ENCODE measurements at places on chromosomes 4 and X.

GRCh38 chrX:134735015-134735414, 76.7 kb upstream of the PLAC1 start:
- DNase-seq = no peak

GRCh38 chr4:145670422-145670821, 9.5 kb upstream of the C4orf51 start:
- DNase-seq = no peak

DNA sequence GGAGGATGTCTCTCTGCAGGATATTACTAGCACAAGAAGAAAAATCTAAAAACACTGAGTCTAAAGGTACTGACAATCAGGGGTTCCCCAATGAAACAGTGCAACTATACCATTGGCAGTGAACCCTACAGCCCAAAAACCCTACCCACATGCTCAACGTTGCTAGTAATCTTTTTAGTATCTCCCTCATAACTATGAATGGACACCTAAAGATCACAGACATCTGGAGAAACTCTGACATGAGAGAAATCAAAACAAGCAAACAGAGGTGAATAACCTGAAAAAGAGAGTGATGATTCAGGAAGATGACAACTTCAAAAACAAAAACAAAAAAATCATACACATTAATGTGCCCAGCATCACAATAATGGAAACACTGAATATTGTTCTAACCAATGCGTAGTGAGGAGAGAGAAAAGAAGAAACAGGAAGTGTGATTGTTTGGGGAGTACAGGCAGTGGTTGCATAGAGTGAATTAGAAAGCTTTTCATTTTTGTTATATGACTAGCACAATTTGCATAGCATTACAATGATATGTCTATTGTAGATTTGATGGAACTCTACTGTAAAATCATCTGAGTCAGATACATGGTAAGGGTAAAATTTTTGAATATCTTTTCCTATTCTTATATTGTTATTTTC, 78.9 kb upstream of the FMR1 start:
- DNase-seq = no peak

GRCh38 chr4:57117491-57117890, 7.3 kb upstream of the IGFBP7 start:
- no peak for DNase-seq

Data from WERI-Rb-1 (cell line).